ENCODE measurements at places on chromosomes 11 and 22.

DNA sequence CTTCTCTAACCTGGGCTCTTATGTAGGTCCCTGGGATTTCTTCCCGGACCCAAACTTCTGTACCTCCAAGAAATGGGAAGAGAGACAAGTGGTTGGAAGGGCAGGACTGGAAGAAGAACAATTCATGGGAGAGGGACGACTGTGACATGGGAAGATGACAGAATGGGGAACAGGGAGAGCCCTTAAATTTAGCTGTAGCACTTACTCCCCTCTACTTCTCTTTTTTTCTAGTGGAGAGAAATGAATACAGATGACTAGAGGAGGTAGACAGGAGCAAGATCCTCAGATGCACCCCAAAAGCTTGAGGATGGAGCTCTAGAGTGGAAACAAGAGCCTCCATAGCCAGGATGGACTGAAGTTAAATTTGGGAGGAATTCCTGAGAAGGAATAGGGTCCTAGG lies 2.3 kb downstream of the RHOG start:
- DNase-seq, result no peak

- DNase-seq, result no peak
These were observed 10.9 kb upstream of the DCHS1 start for GRCh38 chr11:6666302-6667183.

DNA sequence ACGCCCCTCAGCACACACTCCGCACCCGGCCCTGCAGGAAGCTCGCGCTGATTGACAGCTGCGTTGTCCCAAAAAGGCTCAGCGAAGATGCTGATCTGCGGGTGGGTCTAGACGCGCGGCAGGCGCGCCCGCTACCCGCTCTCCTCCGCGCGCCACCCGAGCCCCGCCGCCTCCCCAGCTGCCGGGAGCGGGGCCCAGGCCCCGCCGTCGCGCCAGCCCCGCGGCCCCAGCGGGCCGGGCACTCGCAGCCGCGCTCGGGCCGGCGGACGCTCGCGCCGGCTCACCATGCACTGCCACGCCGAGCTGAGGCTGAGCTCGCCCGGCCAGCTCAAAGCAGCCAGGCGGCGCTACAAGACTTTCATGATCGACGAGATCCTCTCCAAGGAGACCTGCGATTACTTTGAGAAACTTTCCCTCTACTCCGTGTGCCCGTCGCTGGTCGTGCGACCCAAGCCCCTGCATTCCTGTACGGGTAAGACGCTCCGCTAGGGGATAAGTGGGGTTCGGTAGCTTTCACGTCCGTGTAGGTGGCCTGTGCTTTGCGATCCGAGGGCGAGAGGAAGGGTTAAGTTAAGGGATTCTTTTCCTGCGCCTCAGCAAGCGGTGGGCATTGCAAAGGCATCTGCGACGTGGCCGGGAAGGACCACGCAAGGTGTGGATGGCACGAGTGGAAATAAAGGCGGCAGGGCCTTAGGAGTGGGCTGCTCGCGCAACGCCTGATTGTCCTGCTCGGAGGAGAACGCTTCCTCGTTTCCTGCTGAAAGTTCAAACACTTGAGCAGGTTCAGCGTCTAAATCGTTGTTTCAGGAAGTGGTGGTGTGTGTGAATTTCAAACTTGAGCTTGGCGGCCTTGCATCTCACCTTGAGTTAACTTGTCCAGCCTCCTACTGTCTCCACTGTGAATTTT lies at the start of gene BARX2:
TSS of gene BARX2 (plus strand) at position 98 of the 907 bp plus-strand sequence. CDS start at position 286, 188 bp downstream.
- DNase-seq, result peak; percentile 55

- DNase-seq, result peak; percentile 46
These were observed 38.6 kb upstream of the LMO2 start for GRCh38 chr11:33930317-33931021.

DNA sequence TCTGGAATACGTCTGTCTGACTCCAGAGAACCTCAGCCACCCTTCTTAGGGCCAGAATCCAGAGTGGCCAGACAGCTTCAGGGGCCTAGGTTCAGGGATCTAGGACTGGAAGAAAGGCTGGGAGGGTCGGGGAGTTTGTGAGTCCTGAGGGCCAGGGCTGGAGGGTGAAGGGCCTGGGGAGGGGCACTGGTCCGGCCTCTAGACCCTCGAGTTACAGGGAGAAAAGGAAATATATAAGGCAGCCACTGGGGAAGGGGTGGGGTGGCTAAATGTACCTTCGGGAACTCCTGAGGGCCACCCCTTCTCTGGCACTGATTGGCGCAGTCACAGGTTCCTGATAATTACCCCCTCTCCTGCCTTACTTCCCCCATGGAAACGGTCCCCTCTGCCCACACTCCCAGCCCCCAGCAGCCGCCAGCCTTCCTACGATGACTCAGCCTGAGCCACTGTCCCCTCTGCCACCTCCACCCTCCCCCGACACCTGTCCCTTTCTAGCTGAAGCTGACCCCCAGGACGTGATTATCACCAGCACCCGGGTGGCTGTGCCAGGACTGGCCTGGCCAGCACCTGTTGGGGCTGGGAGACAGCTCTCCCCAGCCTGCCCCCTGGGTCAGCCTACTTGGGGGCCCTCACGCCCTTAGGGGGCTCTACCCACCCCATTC lies 26.4 kb downstream of the MB start:
- no peak for DNase-seq

GRCh38 chr11:86147004-86147403 lies 78.1 kb upstream of the PICALM start:
- no peak for DNase-seq

DNA sequence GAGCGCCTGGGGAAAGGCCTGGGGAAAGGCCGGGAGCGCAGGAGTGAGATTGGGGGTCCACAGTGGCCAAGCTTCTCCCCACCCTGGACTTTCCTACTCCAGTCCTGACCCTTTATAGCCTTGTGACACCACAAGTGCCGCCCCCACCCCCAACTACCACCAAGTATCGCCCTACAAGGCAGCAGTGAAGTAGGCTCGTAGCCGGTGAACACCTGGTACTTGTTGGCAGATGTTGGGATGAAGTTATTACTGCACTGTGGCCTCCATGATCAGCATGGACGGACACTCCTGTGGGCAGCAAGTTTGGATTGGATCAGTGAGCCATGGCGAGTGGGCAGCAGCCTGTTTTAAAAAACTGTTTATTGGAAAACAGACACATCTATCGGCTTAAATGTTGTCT lies 45.0 kb downstream of the EIF3F start:
- no peak for DNase-seq

DNA sequence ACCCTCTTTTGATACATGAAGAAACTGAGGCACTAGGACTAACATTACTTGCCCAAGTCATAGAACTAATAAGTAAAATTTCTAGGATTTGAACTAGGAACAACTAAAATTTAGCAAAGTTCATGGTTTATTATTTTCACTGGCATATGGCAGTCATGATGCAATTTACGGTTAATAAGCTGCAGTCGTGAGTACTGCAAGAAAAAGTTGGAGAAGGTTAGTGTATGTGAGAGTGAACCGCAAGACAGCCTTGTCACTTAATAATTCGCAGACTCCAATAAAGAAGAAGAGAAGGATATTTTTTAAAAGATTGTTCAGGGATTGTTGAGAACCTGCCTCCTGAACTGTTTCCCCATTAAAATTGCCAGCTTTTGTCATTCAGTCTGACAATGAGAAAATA lies 663.4 kb upstream of the TENM4 start:
- DNase-seq, result peak; percentile 30

DNA sequence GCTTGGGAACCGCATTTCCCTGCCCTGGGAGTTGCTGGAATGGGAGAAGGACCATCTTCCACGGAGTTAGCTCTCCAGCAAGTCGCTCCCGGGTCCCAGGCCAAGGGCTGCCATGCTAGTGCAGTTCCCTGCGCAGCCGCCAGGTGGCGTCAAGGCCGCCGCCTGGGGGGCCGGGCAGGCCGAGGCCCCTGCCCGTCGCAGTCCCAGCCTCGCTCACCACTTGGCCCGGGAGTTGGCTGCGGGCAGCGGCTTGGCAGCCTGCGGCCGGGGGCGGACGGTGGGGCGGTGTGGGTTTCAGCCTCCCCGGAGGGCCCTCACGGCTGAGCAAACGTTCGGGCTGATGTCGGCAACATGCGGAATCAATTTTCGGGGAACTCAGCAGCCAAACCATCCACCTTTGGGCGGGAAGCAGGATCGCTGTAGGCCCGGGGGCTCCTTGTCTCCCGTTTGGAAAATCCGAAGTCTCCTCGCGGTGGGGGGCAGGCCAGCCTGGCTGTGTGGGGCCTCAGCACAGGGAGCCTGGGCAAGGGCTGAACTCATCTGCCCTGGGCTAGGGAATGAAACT lies 415.1 kb downstream of the SOX6 start:
- peak; percentile 72 for DNase-seq

- no peak for DNase-seq
These were observed 42.6 kb upstream of the VPREB1 start for GRCh38 chr22:22201930-22202343.

DNA sequence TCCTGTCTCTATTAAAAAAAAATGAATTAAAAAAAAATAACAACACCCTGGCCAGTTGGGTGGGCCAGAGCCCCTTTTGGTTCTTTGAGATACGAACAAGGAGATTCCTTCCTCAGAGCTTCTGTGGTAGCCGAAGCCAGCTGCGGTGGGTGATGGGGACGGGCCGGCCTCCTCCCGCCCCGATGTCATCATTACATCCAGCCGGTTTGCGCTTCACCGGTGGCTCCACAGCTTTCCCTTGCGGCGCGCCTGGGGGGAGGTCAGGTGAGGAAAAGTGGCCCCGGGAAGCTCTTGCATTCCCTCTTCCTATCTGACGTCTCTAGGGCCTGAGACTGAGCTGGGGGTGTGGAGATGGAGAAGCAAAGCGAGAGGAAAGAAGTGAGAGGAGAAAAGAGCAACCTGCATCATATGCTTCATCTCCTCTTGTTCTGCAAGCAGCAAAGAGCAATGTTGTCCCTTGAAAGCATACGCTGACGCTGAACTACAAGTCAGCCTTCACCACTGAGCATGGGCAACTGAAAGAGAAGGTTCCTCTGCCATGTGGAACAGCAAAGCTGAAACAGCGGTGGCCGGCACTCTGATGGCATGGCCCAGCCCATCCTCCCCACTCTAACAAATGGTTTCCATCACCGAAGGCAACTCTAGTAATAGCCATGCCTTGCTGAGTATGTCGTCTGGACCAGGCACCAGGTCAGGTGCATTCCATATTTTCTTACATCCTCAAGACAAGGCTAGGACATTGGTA lies 6.0 kb downstream of the ADAMTS8 start:
- DNase-seq, result no peak

GRCh38 chr11:110095554-110095953 lies 2.4 kb downstream of the ZC3H12C start:
- DNase-seq, result no peak

DNA sequence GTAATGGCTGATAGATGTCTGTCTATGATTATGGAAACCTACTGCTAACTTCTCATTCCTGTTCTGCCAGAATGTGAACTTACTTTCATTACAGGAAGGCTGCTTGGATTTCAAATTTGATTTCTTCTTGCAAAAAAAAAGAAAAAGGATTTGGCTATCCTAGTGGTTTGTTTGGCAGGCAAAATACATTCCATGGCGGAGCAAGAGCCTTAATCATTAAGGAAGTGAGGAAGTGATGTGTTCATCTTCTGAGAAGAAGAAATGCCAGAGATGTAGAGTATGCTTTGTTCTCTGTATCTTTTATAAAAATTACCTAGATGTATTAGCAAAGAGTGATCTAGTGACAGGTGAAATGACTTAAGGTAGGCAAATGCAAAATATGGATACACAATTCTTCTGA lies 356.3 kb downstream of the SOX6 start:
- DNase-seq, result peak; percentile 76

DNA sequence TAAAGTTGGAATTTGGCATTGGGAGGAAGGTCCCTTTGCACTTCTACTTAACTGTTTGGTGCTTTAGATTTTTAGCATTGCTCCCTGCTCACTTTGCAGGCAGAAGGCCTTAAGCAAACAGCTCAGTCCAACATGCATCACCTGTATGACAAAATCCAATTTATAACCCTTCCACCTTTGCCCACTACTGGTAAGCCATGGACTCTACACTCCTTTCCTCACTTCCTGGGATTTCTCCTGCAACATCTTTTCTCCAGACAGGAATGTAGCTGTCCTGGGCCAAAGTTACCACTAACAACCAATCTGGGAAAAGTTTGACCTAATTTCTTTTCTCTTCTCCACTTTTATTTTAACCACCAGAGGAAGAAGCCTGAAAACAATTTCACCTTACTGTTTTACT lies 1.8 kb upstream of the OR2D2 start:
- DNase-seq, result no peak

DNA sequence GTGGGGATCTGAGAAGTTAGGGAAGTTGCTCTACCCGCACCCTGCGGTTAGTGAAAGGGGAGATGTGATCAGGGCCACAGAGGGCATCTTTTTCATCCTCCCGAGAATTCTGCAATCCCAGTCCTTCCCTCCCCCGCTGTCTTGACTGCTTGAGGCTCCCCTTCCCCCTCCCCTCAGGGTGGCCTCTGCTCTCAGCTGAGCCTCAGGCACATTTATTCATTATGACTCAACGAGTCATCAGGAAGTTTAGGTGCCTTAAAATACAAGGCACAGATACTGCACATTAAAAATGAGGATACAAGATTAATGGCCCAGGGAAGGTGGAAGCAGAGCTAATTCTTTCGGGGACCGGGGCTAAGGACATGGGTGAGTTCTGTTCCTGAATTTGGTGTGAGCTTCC lies 104.0 kb downstream of the CACNA1I start:
- no peak for DNase-seq

DNA sequence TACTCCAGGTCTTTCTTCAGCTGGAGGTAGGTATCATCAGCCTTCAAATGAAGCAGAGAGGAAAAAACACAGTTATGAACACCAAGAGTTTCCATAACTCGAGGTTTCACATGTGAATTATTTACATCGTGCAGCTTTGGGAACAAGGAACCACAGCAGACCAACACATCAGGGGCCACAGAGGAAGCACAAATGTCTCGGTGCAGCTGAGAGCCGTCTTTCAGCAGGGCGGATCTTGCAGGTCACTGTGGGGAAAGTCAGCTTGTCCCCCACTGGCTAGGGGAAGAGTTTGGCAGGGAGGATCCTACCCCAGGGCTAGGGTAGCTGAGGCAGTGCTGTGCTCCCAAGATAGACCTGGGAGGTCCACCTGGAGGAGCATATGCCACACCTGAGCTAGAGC lies 74.7 kb downstream of the C11orf58 start:
- no peak for DNase-seq

DNA sequence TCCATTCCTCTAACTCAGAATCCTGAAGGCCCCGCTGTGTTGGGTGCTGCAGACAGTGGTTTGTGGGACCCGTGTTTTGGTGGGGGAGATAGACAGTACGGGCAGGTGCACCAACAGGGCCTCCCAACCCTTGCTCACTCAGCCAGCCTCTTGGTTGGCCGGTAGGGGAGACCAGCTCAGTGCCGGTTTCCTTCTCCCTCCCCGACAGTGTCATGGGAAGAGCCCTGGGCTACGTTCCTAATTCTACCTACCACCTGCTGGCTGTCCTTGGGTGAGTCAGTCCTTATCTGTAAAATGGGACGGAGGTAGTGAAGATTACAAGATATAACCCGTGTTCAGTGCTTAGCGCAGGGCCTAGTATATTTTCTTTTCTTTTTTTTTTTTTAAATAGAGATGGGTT lies 5.9 kb downstream of the TMEM134 start:
- no peak for DNase-seq

DNA sequence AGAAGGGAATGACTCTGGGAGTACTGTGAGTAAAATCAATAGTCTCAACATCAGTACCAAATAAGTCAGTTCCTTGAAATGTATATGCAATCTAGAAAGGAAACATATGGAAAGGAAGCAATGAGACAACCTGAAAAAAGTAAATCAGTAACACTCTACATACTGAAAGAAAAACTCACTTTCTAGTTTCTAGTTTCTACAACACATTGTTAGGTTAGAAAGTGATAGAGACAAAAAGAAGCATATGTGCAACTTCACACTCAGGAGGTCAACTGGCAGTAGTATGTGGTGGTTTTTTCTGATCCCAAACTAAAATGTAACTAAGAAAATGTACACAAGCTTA lies 156.5 kb upstream of the SOX6 start:
- DNase-seq, result no peak
